ENCODE measurements at places on chromosomes 12 and 14.

DNA sequence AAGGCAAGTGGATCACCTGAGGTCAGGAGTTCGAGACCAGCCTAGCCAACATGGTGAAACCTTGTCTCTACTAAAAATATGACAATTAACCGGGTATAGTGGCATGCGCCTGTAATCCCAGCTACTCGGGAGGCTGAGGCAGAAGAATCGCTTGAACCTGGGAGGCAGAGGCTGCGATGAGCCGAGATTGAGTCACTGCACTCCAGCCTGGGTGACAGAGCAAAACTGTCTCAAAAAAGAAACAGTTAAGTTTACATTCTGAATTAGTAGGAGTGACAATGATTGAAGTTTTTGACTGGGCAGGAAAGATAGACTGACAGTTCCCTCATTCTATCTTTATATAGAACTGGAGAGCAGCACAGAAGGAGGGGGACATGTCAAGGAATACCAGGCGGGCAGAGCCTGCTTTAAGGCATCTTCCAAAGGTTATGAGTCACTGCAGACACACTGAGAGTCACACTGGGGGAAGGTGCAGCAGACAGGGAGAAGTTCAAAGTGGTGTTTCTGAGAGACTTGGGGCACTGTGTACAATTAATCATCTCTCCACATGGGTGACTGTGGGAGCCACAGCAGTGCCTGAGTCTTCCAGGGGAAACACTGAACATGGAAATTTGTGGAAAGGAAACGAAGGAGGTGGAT, 42.8 kb upstream of the RNASE3 start:
- no peak for DNase-seq

DNA sequence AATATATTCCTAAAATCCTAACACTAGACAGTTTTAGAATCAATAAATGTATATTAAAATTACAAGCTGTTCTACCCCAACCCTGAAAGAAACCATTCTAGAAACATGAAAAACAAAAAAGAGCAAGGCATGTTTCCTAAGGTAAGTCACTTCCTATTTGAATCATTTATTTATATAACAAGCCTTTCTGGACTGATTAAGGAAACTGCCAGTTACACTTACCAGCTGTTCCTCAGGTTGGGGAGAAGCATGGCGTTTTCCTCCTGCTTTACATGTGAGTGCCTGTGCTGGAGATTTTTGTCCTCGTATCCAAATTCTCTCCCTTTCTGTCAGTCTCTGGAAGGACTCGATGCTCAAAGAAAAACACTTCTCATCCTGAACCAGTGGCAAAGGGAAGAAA, 183.3 kb downstream of the EFCAB11 start:
- DNase-seq, result no peak

GRCh38 chr12:44100264-44100663, 264.4 kb downstream of the TMEM117 start:
- DNase-seq, result no peak

DNA sequence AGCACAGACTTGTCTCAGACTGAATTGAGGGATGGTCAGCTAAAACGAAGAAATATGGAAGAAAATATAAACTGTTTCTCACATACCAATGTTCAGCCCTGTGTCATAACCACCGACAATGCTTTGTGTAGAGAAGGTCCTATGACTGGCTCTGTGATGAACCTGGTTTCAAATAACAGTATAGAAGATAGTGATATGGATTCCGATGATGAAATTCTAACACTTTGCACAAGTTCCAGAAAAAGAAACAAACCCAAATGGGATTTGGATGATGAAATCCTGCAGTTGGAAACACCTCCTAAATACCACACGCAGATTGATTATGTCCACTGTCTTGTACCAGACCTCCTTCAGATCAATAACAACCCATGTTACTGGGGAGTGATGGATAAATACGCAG, 7.9 kb upstream of the MAPK1IP1L start:
- DNase-seq, result no peak
